IPS-NIHi11 (cell line): ENCODE measurements at places on chromosomes 7 and 10.

DNA sequence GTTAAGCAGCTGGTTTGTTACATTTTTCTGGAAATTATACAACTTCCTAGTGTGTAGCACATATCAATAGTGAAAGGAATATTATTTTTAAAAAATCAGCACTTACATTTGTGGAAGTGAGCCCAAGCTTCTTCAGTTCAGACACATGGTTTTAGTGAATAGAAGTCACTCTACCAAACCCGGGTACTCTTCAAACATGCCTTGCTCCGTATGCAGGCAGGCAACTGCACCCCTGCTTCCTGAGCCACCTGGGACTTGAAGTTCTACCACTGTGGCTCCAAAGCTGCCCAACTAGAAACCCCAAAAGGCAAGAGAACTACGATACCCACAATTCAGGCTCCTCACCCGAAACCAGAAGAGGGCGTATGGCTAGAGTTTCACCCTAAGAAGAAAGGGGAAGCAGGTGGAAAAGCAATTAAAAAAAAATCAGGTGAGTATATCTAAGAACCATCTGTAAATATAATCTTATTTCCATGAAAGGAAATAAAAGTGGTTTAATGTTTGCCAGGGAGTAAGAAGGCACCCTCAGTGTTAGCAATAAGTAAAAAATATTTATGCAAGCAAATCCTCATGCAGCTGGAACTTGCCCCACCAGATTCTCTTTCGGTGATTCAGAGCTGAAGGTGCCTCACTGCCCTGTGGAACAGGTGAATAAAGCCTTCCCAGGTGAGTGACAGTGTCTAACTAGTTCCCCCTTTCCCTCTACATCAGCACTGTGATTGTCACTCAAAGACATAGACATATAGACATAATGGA lies at the start of gene MACC1:
MACC1 (minus strand) TSS at position 192 of the 756 bp plus-strand sequence. CDS start 55,522 bp downstream, outside the sequence.
- peak; percentile 78 for DNase-seq

DNA sequence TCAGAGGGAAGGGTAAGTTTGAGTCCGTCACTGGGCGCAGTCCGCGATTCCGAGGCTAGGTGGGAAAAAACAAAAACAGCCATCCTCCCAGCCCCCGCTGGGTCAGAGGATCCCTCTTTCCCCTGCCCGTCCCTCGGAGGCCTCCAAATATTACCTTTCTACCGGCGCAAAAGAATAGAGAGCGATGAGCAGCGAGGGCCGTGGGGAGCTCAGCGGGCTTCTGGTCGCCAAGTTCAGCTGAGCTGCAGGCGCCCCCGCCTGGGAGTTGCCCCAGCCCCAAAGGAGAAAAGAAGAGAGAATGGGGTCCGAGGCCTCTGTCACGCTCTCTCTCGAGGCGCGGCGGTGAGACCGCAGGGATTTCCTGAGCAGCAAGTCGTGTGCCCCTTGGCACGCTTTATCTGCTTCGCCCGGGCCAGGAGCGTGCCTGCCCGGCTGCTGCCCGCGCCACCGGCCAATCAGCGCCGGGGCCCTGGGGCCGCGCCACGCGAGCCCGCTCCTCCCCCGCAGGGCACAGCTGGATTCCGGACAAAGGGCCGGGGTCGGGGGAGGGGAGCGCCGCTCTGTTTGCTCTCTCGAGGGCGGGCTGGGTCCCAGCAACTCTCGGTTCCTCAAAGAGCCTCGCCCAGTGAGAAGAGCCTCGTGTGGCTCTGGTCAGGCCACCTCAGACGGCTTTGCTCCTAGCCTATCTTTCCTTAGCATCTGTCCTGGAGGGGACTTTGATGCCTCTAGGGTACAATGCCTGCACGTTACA lies at the start of gene NEUROG3:
NEUROG3 (minus strand) TSS at position 367 of the 751 bp plus-strand sequence. CDS start 379 bp downstream, outside the sequence.
- DNase-seq, result peak; percentile 68

- no peak for DNase-seq
Measured at GRCh38 chr7:150909200-150909995, 57.1 kb downstream of the AOC1 start.

GRCh38 chr7:4775848-4776623 lies 613 bp downstream of the AP5Z1 start:
- DNase-seq, result no peak

GRCh38 chr7:18515067-18515466 lies 19.5 kb downstream of the HDAC9 start:
- no peak for DNase-seq

- no peak for DNase-seq
Measured at GRCh38 chr7:82175319-82175718, 268.3 kb downstream of the CACNA2D1 start.

GRCh38 chr10:124025660-124026588 lies 67.5 kb downstream of the CHST15 start:
- peak; percentile 42 for DNase-seq

GRCh38 chr10:71349406-71349805 lies 30.3 kb downstream of the SLC29A3 start:
- DNase-seq, result no peak

DNA sequence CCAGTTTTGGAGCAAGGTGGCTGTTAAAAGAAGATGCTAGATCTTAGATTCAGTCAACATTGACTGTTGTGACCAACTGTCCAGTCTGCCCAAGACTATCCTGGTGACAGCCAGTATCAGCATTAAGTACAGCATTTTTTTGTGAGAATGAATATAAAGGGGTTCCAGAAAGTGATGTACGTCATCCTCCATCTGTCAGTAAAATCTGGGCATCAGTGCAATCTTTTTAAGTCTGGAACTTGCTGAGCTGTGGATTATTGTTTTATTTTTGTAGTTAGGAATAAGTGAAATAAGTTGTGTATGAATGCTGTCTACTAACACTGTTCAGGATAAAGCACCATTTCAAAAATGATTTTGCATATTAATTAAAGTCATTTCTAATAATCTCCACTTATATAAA lies 1020.0 kb upstream of the GHITM start:
- no peak for DNase-seq
